ENCODE measurements at places on chromosomes 16 and 17. TPM values are rescaled to one million over a fixed set of nuclear protein-coding genes. Genes with fewer than 3 reads are reported as not detected.

The HLF gene
- total RNA-seq, result 54.0 TPM

The MT1M gene
- 40.7 TPM for total RNA-seq

The CD79B gene
- 0.66 TPM for total RNA-seq

The GAS2L2 gene
- not detected for total RNA-seq

The CMIP gene
- total RNA-seq, result 19.4 TPM

The TNFSF12 gene
- total RNA-seq, result 78.0 TPM

The WFDC1 gene
- 15.3 TPM for total RNA-seq

The EFCAB5 gene
- total RNA-seq, result 0.55 TPM

The NMT1 gene
- 54.8 TPM for total RNA-seq

The PLA2G10 gene
- total RNA-seq, result not detected

The BLMH gene
- 33.8 TPM for total RNA-seq

The VASN gene
- 7.3 TPM for total RNA-seq

DNA sequence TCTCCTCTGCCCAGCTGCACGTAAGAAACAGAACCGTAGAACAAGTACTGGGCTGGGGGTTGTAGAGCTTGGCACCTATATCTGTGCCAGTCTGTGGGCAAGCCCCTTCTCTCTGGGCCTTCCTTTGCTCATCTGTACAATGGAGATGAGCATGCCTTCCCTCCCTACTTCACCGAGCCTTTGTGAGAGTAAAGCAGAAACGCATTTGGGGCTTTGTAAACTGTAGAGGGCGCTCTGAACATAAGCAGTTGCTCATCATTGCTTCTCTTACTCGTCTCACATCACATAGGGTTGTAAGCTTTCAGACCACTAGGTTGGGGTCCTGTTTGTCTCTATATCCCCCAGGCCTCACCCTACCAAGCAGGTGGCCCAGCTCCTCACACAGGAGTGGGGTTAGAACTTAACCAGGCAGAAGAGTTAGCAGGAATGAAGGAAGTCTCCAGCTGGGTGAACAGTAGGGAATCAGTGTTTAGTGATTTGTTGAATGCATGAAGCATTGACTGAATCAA is 15.1 kb downstream of the SAMD14 start:
- H3K36me3 ChIP-seq, result peaks cover 6% of the 10 kb centered on the region
- H3K4me1 ChIP-seq, result no peaks in the 10 kb centered on the region
- no peak overlapping the region for H3K4me3 ChIP-seq
- no peak overlapping the region for H3K27ac ChIP-seq
- no peak for DNase-seq

DNA sequence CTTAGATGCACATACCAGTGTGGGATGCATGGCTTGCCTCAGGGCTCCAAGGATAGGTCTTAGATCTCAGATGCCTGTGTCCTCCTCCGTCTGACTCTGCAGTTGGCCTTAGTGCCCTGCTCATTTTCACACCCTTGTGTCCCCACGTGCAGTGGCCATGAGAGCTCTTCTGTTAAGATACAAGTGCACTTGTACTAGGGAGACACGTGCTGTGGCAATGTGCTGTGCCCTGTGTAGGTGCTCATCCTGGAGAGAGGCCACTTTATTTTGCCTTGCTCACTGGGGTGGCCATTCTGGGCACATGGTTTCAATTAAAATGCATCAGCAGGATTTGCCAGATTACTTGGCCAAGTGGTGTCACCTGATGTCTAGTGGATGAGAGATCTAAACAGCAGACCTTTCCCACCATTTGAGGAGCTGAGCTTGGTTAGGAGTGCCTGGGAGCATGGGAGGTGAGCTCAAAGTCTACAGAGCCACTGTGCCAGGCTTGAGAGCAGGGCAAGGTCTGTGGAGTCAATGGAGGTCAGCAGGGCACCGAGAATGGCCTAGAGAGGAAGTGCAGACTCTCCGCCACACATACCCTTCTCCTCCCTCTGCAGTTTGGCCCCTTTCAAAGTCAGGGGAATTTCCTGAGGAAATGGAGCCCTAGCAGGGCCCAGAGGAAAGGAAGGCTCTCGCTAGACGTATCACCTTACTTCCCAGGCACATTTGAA is 25.2 kb upstream of the SMPD3 start:
- H3K27me3 ChIP-seq, result no peaks in the 10 kb centered on the region
- no peaks in the 10 kb centered on the region for H3K36me3 ChIP-seq
- H3K4me3 ChIP-seq, result no peak overlapping the region
- no peaks in the 10 kb centered on the region for H3K4me1 ChIP-seq

GRCh38 chr16:14056970-14057369 is 14.1 kb upstream of the MRTFB start:
- H3K36me3 ChIP-seq, result no peaks in the 10 kb centered on the region
- no peak for DNase-seq
- no peaks in the 10 kb centered on the region for H3K27me3 ChIP-seq
- H3K27ac ChIP-seq, result peak overlapping the region; percentile 17
- H3K4me1 ChIP-seq, result no peaks in the 10 kb centered on the region

DNA sequence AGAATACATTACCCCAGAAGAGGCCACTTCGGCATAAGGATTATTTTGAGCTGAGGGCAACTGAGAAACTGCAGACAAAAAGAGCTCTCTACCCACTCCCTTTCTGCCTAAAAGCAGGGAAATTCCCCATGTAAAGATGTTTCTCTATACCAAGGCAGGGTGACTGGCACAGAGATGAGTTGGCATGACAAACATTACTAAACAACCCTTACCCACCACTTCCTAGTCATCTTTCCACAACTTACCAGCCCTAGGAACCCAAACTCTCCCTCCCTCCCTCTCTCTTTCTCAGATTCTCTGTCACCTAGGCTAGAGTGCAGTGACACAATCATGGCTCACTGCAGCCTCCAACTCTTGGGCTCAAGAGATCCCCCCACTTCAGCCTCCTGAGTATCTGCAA is 68.6 kb downstream of the EMP2 start:
- no peaks in the 10 kb centered on the region for H3K27me3 ChIP-seq

DNA sequence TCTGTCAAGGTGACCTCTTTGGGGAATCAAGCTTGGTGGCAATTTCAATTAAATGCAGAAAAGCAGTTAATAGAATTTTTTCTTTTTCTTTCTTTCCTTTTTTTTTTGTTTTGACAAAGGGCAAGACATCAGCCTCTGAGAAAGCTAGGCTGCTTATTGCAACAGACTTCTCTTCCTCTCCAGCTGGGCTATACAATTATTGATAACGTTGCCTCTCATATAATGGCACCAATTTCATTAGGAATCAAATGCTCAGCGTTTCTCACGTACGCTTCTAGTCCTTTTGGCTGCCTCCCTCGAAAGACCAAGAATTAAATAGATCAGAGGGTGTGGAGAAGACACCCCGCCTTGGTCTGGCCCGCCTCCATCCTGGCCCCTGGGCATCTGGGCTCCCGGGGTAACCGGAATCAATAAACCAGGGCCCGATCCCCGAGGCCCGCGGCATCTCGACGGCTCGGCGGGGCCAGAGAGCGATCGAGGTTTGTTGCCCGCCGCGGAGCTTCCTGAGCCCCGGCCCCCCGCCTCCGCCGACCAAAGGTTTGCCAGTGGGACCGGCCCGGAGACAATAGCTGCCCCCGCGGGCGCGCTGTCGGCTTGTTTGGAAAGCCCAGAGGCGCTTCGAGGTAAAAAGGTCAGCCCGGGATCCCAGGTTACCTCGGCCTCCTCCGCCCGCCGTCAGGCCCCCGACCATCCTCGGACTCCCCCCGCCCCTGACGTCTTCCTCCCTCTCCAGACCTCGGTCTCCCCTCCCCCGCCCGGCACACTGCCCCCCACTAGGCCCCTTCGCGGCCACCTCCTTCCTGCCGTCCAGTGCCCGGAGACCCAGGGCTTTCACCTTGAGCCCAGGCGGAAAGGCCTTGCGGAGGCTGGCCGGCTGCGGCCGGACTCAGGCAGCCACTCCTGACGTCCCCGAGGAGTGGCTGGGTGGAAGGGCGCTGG is 3.9 kb downstream of the HOXB1 start:
- no peaks in the 10 kb centered on the region for H3K36me3 ChIP-seq
- H3K4me1 ChIP-seq, result peaks cover 28% of the 10 kb centered on the region
- H3K27ac ChIP-seq, result peak overlapping the region; percentile 44
- no peak for DNase-seq
- peak overlapping the region; percentile 39 for H3K4me3 ChIP-seq

- H3K27ac ChIP-seq, result no peak overlapping the region
- no peak for DNase-seq
- no peak overlapping the region for H3K4me3 ChIP-seq
- no peaks in the 10 kb centered on the region for H3K4me1 ChIP-seq
- H3K27me3 ChIP-seq, result no peaks in the 10 kb centered on the region
Measured at GRCh38 chr17:33639103-33639880, 346.2 kb upstream of the ASIC2 start.

DNA sequence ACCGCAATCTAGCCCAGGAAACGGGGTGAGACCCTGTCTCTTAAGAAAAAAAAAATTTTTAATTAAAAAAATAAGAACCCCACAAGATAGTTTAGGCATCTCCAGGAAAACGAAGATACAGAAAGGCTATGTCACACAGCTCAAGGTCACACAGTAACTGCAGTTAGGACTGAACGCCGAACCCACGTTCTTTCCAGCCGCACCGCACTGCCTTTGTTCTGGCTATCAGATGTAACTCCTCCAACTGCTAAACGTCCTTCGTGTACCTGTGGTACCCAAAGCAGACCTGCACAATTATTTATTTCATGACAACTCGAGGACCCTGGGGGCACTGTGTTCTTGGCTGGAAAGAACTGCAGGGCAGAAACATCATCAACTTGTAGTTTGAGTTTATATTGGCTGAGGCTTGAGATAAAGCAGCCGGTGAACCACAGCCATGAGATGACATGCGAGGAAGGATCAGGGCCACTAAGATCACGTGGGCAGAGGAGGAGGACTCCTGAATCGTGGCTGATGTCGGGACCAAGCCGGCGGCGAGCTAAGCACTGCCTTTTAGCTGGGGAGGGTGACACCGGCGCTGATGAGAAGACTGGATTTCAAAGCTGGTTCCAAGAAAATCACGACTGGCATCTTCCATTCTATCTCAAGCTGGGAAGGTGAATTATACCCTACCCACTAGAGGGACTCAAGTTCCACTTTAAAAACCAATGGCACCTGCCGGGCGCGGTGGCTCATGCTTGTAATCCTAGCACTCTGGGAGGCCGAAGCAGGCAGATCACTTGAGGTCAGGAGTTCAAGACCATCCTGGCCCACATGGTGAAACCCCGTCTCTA is 20.7 kb upstream of the MNT start:
- peaks cover 7% of the 10 kb centered on the region for H3K36me3 ChIP-seq
- H3K4me3 ChIP-seq, result peak overlapping the region; percentile 16
- H3K27ac ChIP-seq, result peak overlapping the region; percentile 49
- DNase-seq, result no peak
- no peaks in the 10 kb centered on the region for H3K27me3 ChIP-seq
- no peaks in the 10 kb centered on the region for H3K4me1 ChIP-seq

DNA sequence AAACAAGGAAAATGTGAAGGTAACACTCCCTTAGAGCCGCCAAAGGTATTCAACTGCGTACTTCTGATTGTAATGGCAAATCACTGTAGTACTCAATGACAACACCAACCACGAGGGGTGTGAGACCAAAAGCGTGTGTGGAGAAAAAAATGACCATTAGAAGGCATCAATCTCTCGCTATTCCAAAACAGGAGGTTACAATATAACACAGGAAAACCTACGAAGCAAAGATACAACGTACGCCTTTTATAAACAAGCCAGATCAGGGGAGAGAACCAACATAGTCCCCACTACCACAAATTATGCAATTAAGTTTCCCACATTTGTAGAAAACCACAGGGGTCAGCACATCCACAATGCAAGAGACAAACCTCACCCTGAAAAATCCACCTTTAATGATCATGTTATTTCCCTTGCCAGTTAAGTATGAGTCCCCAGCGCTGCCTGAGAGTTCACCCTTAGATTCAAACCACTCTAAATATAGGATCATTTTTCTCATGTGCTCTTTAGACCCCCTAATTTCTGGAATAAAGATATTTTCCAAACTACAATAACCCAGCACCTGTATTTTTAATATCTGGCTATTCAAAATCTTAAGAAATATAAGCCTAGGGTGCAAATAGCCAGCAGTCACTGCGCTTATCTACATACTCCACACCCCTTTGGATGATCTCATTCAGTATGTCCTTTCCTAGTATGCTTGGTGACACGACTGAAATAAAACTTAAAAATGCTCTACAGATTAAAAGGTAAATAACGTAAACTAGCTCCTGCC is 12.4 kb downstream of the TEX14 start:
- no peaks in the 10 kb centered on the region for H3K27me3 ChIP-seq
- H3K4me1 ChIP-seq, result no peaks in the 10 kb centered on the region
- H3K4me3 ChIP-seq, result no peak overlapping the region

DNA sequence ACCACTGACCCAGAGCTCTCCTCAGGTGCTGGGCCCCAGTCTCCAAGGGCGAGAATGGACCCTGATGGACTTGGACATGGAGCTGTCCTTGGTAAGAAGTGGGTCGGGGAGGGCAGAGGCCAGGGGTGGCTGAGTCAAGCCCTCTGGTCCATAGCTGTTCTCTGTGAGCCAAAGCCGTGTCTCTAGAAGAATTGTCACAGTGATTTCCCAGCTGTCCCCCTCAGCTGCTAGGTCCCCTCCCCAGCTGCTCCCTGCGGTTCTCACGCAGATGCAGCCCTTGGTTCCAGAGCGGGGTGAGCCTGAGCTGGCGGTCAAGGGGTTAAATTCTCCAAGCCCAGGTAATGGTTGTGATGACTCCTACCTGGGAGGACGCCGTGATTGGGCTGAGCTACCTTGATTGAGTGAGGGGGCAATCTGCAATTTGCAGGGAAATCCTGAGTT is 1.3 kb upstream of the NOL3 start:
- H3K27me3 ChIP-seq, result peaks cover 20% of the 10 kb centered on the region
- H3K27ac ChIP-seq, result peak overlapping the region; percentile 87
- H3K36me3 ChIP-seq, result no peaks in the 10 kb centered on the region
- H3K4me3 ChIP-seq, result no peak overlapping the region
- DNase-seq, result no peak

- no peaks in the 10 kb centered on the region for H3K36me3 ChIP-seq
- no peak overlapping the region for H3K27ac ChIP-seq
- H3K27me3 ChIP-seq, result no peaks in the 10 kb centered on the region
- no peaks in the 10 kb centered on the region for H3K4me1 ChIP-seq
- DNase-seq, result no peak
Measured at GRCh38 chr17:26792486-26792885, 501.4 kb upstream of the WSB1 start.

- no peak overlapping the region for H3K27ac ChIP-seq
- H3K4me3 ChIP-seq, result no peak overlapping the region
- DNase-seq, result no peak
- H3K4me1 ChIP-seq, result peaks cover 22% of the 10 kb centered on the region
Measured at GRCh38 chr16:10598157-10598556, 17.8 kb upstream of the EMP2 start.
